ENCODE measurements at places on chromosomes 6 and 20.

DNA sequence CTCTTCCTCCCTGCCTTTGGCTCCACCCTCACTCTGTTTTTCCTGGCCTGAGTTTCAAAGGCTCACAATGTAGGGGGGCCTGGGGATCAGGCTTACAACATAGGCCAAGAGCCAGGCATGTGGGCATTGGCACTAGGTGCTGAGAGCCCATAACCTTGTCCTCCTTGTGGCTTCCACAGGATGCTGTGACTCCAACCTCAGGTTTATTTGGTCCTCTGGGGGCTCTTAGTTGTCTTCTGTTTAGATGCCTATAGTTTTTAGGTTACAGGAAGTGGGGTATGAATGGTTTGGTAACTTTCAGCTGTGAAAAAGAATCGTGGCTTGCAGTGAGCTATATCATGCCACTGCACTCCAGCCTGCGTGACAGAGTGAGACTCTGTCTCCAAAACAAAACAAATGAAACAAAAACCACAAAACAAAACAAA is 25.6 kb downstream of the MMP24 start:
- DNase-seq = no peak

DNA sequence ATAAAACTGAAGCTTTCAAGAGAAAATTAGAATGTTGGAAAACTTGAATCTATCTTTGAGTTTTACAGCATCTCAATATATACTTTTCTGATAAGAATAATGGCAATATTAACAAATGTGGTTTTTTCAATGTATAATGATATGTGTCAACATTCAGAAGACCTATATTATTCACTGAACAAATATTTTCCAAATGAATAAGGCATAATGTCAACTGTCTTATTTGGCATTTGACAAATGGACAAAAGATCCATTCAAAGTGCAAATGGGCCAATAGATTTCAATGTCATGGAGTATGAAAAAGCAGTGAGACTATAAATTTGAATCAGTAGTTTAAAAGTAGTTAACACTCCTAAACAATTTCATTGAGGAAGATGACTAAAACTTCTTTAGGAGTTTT is 20.9 kb downstream of the LMBRD1 start:
- no peak for DNase-seq

DNA sequence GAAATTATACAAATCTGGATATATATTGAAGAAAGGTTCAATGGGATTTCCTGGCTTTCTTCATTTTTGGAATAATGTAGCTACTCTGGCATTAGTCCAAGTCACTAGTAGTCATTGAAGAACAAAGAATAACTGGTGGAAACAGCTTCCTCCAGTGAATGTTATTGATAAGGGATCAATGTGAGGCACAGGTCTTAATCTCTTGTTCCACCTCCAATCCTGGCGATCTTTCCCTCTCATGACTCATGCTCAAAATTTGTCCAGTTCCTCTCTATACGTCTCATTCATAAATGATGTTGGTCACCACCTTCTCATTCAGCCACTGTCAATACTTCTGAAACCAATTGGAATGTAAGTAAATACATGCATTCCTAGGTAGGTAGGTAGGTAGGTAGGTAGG is 185.0 kb upstream of the BMP2 start:
- no peak for DNase-seq

DNA sequence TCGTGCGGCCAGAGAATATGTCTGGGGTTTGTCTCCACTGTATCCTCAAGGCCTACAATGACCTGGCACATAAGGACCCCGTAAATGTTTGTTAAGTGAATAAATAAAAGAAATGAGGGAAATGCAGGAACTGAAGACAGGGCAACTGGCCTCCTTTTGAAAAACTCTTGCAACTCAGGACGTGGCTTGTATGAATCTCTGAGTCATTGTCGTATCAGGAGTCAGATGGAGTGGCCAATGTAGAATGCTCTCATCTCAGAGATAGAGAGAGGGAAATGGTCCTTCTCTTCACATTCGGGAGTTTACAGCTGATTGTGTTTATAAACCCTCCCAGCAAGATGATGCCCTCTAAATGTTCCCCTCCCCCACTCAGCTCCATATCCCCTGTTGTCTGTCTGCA is 57.1 kb downstream of the UST start:
- DNase-seq = no peak

GRCh38 chr6:38503032-38503773 is 136.5 kb downstream of the BTBD9 start:
- DNase-seq = no peak

DNA sequence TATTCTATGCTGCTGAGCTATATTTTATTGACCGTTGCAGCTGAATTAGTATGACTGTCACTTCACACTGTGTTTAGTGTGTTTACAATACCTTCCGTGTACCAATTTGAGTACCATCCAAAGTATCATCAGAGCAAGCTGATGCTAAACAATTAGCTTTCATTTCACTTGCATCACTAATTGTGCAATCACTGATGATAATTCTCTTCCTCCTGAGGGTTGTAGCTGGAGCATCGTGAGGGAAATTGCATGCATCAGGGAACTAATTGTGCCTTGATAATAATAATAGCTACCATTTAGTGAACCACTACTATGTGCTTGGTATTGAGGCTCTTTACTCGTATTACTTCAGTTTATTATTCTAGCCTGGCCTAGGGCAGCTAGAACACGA is 384.8 kb upstream of the SOX4 start:
- DNase-seq = no peak

DNA sequence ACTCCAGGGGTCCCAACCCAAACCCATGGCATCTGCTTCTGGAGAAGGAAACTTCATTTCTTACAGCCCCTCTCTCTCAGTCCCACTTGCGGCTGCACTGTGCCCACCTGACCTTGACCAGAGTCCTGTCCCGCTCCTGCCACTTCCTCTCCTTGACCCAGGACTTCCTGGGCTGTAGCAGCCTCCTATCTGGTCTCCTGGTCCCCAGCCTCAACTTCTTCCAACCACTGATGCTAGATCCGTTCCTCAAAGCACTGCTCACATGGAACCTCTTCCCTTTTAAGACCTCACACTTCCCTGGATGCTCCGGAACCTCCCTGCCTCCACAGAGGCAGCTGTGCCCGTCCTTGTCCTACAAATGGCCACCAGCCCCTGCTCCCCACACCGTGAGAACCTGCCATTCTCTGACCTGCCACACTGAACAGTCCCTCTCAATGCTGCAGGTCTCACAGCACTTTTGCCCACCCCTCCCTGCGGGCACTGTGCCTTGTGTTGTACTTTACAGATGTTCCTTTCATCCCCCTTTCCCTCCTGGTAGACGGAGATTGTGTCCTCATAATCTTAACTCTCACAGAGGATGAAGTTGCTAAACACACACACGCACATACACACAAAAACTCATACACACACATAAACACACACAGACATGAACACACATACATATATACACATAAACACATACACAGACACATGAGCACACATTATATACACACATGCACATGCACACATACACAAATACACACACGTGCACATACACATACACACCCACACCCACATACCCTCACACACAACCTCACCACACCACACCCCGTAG is 59.6 kb upstream of the NXT1 start:
- no peak for DNase-seq

- no peak for DNase-seq
Measured at GRCh38 chr6:139080255-139080920, 51.8 kb downstream of the ABRACL start.

DNA sequence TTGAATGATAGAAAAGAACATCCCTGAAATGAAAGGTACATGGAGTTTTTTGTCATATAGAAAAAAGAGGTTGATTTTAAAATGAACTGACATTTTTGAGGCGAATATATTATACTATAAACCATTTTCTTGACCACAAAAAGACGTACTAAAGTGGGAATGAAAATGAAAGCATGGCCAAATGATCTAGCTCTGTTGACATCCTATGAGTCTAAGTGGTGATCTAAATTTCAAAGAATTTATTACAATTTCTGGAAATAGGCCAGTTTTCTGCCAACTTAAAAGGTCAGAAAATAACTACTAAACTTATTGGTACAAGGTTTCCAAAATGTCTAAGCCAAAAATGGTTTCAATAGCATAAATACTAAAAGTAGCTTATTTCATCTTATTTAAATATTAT is 536.8 kb downstream of the EYS start:
- no peak for DNase-seq

DNA sequence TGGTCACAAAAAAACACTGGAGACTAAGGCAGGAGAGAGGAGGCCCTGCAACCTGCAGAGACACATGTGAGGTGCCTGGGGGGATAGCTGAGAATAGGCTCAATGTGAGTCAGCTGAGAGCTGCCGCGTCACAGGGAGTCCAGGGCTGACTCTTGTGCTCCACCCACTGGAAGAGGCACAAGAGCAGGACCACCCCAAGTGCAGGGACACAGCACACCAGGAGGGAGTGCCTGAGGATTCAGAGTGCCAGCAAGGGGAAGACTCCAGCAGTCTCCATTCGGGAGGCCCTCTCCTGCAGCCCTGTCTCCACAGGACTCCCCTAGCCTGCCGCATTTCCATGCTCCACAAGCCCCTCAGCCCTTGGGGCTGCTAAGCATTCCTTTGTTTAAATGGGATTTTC is 105.5 kb downstream of the HUS1B start:
- DNase-seq = no peak

GRCh38 chr6:28580475-28580874 is 54.8 kb downstream of the GPX5 start:
- no peak for DNase-seq

DNA sequence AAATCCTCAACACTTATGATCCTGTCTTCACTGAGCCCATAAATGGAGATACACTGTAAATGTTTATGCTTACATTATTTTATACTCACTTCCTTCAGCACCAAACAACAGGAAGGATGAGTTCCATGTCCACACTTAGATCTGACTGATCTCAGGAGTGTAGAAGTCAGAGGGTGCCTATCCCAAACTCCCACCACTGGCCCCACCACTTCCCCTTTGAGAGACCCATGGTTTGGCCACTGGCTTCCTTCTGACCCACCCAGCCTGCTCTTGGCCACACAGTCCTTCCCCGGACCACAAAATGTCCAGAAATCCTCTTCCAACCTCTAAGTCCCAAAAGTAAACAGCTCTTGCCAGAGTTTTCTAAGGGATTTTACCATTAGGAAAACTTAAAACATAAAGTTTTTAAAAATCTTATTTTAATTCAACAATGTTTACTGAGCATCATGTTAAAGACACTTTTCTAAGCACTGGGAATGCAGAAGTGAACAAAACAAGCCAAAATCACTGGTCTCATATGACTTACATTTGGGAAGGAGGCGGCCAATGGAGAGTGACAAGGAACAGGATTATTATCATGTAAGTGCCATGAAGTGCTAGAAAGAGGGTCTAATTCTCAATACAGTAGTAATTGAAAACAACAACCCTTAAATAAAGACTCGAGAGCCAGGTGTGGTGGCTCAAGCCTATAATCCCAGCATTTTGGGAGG is 103.8 kb downstream of the NRSN1 start:
- no peak for DNase-seq

DNA sequence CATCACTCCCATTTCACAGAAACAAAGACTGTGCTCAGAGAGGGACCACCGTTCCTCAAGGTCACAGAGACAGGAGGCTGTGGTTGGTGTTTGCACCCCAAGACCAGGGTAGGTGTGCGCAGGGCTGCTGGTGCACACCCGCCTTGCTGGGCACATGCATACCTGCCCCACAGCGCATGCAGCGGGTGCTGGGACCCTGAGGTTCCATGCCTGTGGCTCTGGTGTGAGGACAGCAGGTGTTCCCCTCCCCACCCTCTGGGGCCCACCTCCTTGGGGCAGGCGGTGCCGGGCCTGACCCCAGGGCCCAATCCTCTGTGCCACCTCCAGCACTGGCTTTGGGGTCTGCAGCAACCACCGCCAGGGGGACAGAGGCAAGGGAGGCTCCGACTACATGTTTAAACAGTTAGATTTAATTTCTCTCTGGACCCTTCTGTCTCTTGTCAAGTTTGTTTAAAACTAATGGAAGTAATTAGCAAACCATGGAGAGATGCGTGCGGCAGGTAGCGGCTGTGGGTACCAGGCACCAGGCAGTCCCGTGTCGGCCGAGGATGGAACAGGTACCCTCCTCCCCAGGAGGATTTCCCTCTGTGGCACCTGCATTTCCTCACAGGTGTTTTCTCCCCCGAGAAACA is 327.8 kb downstream of the TAF4 start:
- no peak for DNase-seq

Measured in suprapubic skin (tissue), 4 donors.